Muscle of leg (tissue), 16 donors: ENCODE measurements at places on chromosomes 1 and 21. TPM values are rescaled to one million over a fixed set of nuclear protein-coding genes. Genes with fewer than 3 reads are reported as not detected.
A peak's percentile ranks its signal among the peaks of the same experiment; 100 is the strongest.

GRCh38 chr1:89675677-89676076 is 42.8 kb downstream of the LRRC8C start:
- DNase-seq: no peak

- DNase-seq: no peak
These were observed 288.3 kb downstream of the PTPRC start for GRCh38 chr1:198927129-198927528.

DNA sequence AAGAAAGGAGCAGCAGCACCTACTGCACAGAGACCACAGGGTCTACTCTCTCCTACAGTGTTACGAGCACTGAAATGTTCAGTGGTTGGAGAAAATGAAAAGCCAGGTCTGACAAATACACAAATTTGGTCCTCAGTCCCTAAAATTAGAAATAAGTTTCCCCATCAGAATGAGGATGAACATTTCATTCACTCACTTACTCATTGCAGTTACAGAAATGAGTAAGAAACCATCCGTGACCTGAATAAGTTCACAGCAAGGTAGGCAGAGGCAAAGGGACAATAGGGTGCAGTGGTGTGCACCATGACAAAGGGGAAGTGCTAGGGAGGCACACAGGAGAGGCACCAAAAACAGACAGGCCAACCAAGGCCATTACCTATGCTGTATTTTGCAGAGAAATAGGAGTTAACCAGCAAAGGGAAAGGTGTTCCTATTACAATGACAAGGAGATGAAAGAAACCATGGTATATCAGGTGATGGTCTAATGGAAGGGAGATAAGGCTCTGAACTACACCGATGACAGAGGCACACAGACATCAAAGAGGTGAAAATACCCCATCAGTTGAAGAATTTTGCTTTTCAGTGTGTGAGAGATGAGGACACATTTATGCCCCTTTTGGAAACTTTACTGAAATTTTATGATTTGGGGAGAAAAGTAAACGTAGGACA is 29.4 kb downstream of the VAV3 start:
- no peak for DNase-seq

GRCh38 chr1:213273546-213273945 is 222.5 kb downstream of the RPS6KC1 start:
- peak; percentile 31 for DNase-seq

GRCh38 chr21:25515484-25516405 is 91.5 kb downstream of the MRPL39 start:
- peak; percentile 22 for DNase-seq

- no peak for DNase-seq
These were observed 2.5 kb downstream of the SLAMF9 start for GRCh38 chr1:159951551-159951950.

DNA sequence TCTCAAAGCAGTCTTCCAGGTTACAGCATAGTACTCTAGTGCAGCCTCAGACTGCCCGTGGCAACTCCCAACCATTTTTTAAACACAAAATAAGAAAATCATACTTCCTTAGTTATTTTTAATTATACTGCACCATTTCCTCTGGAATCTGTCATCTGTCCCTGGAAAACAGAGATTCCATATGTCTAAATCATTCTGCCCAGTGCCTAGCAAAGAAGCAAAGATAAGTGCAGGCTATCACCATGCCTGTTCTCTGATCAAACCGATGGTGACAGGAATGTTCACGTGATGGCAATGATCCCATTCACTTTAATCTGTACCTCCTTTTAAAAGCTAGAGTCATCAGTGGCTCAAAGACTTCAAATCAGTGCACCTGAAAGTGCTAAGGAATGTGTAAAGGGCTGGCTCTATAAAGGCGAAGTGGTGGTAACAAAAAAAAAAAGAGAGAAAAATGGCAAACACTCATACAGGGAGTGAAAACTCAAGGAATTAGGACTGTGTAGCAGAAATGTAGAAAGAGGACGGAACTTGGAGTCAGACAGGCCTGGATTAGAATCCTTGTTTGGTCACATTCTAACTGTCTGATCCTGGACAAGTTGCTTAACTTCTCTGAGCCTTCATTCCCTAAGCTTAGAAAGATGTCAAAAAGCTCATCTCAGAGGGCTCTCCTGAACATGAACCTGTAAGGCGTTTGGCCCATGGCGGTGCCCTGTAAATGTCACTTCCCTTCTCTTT is 9.9 kb upstream of the CCN1 start:
- DNase-seq: no peak

DNA sequence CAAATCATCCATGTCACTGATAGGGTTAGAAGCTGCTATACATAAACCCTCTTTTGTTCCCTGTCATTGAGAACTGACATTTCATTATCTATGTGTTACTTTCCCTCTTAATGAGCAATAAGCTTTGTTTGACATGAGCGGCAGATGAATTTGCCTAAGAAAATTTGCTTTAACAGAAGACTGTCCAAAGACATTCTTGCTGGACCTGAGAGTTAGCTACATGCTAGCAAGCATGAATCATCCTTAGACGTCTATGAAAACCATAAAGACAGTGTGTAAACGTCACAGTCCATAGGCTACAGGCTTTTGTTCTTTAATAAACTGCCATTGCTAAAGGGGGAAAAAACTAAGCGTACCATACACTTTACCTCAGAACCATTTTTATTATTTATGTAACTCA is 73.1 kb downstream of the TNFSF4 start:
- no peak for DNase-seq

- peak; percentile 87 for DNase-seq
These were observed 65.2 kb downstream of the SIK1 start for GRCh38 chr21:43361493-43362296.

- no peak for DNase-seq
These were observed 18.5 kb downstream of the TCP10L start for GRCh38 chr21:32566741-32567389.

DNA sequence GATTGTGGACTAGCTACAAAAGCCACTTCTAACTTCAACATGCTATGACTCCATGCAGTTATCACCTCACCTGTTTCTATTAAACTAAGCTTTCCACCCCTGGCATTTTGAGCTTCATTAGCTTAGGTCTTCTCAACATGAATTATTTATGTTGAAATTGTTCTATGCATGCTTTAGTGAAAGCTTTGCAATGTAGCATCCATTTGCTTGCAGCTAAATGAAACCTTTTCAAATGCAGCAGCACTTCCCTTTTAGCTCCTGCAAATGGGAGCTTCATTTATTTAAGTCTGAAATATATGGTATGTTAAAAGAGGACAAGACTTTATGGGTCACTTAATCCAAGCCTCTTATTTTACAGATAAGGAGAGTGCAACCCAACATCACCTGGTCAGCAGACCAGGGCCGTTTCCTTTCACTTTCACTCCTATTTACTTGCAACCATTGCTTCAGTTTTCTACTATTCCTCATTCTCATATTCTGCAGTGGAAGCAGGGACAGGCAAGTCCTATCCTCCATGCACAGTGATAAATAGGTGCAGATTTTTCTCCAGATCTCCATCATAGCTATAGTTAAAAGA is 56.4 kb upstream of the SAMSN1 start:
- DNase-seq: no peak

- DNase-seq: peak; percentile 52
These were observed 13.6 kb upstream of the SPEN start for GRCh38 chr1:15833842-15834405.

GRCh38 chr1:6131561-6131960 is 48.6 kb downstream of the CHD5 start:
- DNase-seq: no peak

DNA sequence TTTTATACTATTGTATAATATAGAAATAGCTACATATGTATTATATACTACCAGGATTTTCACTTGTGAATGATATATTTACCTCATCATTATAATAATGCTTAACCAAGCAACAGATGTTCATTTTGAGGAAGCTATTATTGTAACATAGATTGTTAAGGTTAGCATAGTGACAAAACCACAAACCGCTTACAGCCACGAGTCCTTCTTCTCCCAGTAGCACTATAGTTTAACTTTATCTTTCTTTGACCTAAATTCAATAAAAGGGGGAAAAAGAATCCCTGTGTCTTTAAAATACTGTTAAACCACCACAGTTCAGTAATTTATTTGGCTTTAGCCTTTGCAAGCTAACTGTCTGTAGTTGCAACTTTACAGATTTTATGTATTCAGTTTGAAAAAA is 1039.4 kb upstream of the B3GALT2 start:
- DNase-seq: peak; percentile 41

The GJC2 gene
- 1.6 TPM for total RNA-seq

The FCRL4 gene
- total RNA-seq: not detected
